ENCODE measurements at places on chromosomes 5 and 9.

- DNase-seq = no peak
Measured at GRCh38 chr5:24492229-24492628, 152.5 kb downstream of the CDH10 start.

- no peak for DNase-seq
Measured at GRCh38 chr5:55003432-55004065, 18.2 kb upstream of the ESM1 start.

- no peak for DNase-seq
Measured at GRCh38 chr5:138018849-138019248, 14.0 kb downstream of the FAM13B start.

- DNase-seq = no peak
Measured at GRCh38 chr9:133725886-133726285, 12.3 kb downstream of the SARDH start.

DNA sequence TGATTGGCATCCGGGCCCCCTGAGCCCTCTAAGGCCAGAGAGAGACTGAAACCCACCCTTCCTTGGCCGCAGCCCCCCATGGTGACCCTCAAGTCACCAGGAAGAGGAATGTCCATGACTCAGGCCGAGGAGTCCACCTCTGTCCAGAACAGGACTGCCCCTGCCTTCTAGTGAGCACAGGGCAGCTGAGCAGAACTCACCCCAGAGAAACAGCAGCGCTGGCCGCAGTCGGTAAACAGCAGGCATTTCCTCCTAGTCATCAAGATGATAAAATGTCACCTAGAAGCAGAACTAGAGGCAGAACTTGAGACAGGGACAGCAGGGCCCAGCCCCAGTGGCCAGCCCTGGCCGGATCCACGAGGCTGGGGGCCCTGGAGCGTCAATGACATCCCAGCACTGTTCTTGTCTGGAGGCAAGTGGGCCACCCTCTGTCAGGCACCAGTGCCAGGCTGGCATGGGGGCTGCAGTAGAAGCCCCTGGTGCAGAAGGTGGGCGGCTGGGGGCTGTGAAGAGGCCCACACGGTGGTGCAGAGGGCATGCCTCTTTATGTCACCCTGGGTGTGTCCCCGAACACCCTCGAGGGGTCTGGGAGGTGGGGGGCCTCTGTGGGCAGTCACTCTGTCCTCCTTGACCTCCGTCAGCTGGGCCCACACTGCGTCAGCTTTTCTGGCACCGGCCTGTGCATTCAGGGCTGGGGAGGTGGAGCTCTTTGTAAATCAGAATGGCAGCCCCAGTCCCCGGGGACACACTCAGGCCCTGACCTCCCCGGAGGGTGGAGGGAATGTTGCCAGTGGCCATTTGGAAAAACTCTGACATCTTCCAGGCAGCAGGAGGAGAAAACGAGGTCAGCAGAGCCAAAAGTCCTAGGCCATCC, 83.0 kb downstream of the NTNG2 start:
- DNase-seq = peak; percentile 28

GRCh38 chr9:128101690-128102089, 25.8 kb downstream of the PTGES2 start:
- DNase-seq = no peak

- no peak for DNase-seq
Measured at GRCh38 chr5:42015254-42015653, 90.2 kb downstream of the FBXO4 start.

GRCh38 chr9:73125651-73126050, 26.0 kb upstream of the ANXA1 start:
- no peak for DNase-seq

DNA sequence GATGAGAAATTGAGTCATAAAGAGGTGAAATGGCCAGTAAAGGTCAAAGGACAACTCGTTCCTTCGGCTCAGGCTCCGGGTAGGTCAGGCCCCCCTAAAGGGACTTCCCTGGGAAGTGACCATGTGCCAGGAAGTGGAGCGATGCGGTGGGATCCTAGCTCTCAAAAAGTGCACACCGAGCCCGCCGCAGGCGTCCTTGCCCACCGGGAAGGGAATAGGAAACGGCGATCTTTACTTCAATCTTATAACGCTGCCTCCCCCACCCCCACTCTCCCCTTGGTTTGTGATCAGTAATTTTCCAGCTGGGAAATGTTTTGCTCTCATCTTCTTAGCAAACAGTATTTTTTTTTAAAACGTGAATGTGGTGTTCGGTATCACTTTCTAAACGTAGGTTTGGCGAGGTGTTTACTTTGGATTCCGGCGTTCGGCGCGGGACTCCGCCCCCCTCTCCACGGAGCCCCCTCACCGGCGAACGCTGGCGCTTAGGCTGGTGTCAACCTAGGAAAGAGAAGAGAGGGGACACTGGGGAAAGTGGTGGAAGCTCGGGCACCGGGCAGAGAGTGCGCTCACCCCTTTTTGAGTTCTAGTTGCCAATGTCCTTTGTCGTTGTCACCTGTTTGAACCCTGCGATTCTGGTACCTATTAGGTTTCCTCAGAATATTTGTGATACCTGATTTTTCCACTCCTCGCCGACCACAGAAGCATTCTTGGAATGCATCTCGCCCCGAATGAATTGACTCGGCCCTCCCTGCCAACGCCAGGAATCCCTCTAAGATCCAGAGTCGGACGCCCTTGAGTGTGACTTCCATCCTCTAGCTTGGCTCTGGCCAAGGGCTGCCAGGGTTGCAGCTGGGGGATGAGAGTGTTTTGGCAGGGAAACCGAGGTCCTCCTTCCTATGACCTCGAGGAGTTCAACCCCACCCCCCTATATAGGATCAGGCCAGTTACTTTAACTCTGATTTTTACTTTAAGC, 1.8 kb upstream of the KLF4 start:
- no peak for DNase-seq

DNA sequence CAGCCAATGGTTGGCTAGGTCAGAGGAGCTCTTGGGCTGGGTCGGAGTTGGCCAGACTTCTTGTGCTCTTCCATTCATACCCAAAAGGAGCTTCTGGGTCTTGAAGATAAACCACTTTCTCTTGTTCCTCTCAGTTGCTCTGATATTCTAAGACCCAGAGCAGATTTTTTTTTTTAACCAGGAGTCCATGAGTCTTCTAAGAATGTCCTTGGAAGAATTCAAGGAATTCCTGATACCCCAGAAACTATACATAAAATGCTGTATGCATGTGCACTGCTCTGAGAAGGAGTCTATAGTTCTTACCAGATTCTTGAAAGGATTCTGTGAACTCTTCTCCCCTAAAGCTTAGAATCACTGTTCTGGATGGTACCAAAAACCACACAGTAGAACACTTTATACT, 9.9 kb upstream of the PALM2AKAP2 start:
- no peak for DNase-seq

GRCh38 chr5:145697251-145697990, 137.7 kb downstream of the PRELID2 start:
- peak; percentile 62 for DNase-seq

DNA sequence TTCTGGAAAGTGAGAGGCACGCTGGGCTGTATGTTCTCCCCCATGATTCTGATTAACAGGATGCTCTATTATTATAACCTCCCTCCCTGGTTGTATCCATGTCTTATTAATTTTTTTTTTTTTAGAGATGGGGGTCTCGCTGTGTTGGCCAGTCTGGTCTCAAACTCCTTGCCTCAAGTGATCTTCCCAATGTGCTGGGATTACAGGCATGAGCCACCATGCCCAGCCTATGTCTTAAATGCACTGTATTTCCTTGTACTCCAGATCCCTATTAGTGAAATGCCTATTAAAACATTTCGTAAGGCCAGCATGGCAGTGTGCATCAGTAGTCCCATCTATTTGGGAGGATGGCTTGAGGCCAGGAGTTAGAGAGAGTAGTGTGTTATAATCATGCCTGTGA, 7.0 kb downstream of the TIGD6 start:
- no peak for DNase-seq

GRCh38 chr5:116360008-116360853, 214.4 kb downstream of the SEMA6A start:
- DNase-seq = no peak

- no peak for DNase-seq
Measured at GRCh38 chr9:14246951-14247350, 67.0 kb downstream of the NFIB start.

- no peak for DNase-seq
Measured at GRCh38 chr5:37882636-37883035, 42.8 kb upstream of the GDNF start.

GRCh38 chr5:1523793-1524480, at the start of gene LPCAT1:
LPCAT1 (minus strand) TSS chr5:1523960; CDS start chr5:1523844, 116 bp downstream.
- DNase-seq = peak; percentile 52

DNA sequence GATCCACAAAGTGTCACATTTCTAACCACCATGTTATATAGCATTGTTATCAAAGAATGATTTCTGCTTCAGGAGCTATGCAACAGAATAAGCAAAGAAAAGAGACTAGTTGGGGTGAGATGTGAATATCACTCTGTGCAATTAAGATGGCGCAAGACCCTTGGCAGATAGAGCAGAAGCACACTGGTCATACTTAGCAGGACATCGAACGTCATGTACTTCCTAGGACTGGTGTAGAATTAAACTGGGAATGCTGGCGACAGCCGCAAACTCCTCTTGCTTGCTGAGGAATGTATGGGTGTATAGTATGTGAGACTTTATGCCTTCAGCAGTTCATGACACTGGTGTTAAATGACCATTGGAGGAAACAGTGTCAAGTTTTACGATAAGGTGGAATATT, 207.0 kb downstream of the LRRC70 start:
- DNase-seq = no peak

- no peak for DNase-seq
Measured at GRCh38 chr5:42858687-42859086, 47.0 kb upstream of the SELENOP start.

DNA sequence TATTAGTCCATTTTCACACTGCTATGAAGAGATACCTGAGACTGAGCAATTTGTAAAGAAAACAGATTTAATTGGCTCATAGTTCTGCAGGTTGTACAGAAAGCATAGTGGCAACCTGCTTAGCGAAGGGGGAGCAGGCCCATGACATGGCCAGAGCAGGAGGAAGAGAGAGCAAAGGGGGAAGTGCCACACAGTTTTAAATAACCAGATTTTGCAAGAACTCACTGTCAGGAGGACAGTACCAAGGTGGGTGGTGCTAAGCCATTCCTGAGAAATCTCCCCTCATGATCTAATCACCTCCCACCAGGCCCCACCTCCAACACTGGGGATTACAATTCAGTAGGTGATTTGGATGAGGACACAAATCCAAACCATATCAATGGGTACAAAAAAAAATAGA, 16.8 kb upstream of the PCSK5 start:
- no peak for DNase-seq

DNA sequence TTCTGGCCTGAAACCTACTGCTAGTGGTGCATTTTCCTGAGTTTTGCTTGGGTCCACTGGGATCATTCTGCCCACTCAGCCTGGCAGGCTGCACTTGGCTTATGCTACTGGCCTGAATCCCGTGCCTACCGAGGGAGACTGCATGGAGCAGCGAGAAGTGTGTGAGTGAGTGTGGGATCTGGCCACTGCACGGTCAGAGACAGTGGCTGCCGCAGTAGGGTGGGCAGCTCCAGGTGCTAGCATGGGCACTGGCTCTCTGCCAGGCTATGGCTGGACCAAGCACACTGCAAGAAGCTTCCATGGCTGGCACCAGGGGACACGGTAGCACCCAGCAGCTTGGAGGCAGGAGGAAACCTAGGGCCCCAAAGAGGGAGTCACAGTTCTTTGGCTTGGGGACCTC, 1058.7 kb upstream of the ACO1 start:
- DNase-seq = no peak

- no peak for DNase-seq
Measured at GRCh38 chr5:173236531-173237142, 1.6 kb upstream of the NKX2-5 start.

- no peak for DNase-seq
Measured at GRCh38 chr5:74538206-74538661, 102.3 kb downstream of the ENC1 start.

DNA sequence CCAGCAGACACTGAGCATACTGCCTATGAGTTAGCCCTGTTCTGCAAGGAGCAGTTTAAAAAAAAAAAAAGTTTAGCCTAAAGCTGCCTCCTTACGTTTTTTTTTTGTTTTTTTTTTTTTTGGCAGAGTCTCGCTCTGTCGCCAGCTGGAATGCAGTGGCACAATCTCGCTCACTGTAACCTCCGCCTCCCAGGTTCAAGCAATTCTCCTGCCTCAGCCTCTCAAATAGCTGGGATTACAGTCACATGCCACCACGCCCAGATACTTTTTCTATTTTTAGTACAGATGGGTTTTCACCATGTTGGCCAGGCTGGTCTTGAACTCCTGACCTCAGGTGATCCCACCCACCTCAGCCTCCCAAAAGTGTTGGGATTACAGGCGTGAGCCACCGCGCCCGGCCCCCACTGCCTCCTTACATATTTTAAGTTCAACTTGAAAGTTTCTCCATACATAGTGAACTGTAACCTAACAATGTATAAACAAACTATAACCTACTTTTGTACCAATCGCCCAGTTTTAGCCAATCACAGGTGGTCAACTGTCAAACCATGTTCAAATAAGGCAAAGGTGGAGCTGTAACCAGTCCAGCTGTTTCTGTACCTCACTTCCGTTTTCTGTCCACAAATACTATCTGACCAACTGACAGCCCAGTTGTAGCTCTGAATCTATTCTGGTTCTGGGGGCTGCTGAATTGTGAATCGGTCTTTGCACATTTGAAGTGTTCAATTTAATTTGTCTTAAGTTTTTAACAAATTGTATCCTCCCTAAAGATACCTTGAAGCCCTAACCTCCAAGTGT, 17.1 kb downstream of the GKAP1 start:
- no peak for DNase-seq

- DNase-seq = no peak
Measured at GRCh38 chr9:37471942-37472684, 6.9 kb upstream of the ZBTB5 start.

- DNase-seq = no peak
Measured at GRCh38 chr9:98154678-98155077, 35.7 kb upstream of the TRIM14 start.

GRCh38 chr5:83340511-83340918, 131.0 kb upstream of the VCAN start:
- DNase-seq = no peak

DNA sequence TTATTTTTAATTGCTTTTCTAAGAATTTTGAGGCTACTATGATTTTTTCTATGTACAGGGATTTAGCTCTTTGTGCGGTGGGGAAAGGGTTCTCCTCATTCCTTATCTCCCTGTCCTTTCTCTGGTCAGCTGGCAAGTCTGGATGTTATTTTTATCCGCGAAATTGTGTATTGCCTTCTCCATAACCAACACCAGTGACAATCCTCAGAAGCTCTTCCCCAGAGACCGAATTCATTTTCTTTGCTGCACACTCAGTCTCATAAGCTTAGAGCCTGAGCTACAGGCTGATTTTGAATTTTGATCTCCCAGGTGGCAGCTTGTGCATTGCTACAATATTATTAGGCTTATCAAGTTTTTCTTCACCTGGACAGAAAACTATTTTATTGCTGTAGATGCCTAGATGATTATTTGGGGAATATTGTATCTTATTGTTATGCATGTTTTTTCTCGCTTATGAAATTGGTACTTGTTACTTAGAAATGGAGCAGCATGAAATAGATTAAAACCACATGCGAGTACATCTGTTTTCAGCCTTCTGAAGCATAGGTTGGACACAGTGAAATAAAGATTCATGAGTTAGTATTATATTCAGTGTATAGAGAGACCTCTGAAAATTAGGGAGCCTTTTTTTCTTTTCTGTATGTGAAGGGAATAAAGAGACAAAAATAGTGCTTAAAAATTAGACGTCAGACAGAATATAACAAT, 27.3 kb downstream of the CPEB4 start:
- no peak for DNase-seq

Data from KBM-7 (cell line).